Fibroblast of skin of abdomen (primary cell): ENCODE measurements at places on chromosomes 7 and 10.

GRCh38 chr7:22601003-22601402 is 101.0 kb upstream of the STEAP1B start:
- no peak for DNase-seq

DNA sequence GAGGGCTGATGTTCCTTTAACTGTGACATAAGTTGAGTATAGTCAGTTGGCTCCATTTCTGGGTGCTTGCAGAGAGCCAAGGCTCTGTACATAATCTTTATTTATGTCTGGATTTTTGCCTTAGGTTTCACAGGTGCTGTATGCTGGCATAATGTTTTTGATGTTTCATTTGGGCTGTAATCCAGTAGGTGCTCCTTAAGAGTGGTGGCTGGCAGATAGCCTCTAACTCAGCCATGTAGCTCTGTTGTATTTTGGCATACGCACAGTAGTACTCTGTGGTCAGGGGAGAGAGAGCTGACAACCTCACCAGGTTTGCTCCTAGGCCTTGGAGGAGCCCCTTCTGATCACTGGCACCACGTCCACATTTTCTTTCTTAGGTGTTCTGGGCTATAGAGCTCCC is 61.1 kb downstream of the RNF133 start:
- DNase-seq = no peak

GRCh38 chr10:51521605-51522004 is 177.8 kb downstream of the CSTF2T start:
- DNase-seq = no peak

- DNase-seq = peak; percentile 31
Measured at GRCh38 chr7:136890399-136890798, 21.9 kb downstream of the CHRM2 start.

- DNase-seq = peak; percentile 42
Measured at GRCh38 chr7:115679976-115680375, 350.6 kb downstream of the TFEC start.
